CD4-positive, alpha-beta T cell treated with Interleukin-4 for 4 hours (primary cell): ENCODE measurements at places on chromosomes 5 and 9.

DNA sequence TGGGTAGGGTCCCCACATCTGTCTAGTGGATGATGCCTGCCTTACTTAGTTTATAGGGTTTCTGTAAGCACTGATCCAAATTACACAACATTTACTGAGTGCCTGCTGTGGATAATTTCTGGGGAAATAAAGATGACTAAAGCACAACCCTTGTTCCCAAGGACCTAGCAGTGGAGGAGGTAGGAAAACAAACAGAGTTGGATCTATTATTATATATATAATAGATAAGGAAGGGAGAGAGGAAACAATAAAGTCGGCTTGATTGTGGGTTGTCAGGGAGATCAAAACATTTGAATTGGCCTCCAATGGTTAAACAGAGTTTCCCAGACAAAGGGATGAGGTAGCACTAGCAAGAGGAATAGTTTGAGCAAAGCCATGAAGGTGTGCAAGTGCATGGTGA, 14.0 kb downstream of the IL33 start:
- no peak for DNase-seq

GRCh38 chr5:166287866-166288265, 2003.6 kb upstream of the WWC1 start:
- no peak for DNase-seq

- no peak for DNase-seq
Observed at GRCh38 chr5:124764992-124765611, 18.7 kb upstream of the ZNF608 start.

GRCh38 chr5:100595152-100595811, 60.1 kb downstream of the FAM174A start:
- DNase-seq = no peak

DNA sequence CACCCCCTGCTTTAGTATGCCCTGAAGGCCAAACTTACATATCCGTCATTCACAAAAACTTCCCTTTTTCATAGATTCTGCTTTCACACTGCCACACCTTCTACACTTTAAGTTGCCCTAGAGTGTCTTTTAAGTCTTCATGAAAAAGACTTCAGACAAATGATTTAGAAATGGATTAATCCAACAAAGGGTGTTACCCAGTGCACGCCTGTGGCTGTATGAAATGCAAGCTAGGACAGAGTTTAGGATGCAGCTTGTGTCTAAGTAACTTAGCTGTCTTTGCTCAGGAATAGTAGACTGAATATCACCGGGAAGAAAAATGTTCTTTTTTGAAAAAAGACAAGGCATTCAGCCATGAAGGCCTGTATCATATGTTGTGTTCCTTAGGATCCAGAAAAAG, 210.0 kb downstream of the MPDZ start:
- DNase-seq = no peak

- DNase-seq = no peak
Observed at GRCh38 chr9:136931611-136932130, 12.9 kb downstream of the FBXW5 start.

GRCh38 chr5:84281383-84281782, 103.3 kb downstream of the EDIL3 start:
- DNase-seq = no peak

DNA sequence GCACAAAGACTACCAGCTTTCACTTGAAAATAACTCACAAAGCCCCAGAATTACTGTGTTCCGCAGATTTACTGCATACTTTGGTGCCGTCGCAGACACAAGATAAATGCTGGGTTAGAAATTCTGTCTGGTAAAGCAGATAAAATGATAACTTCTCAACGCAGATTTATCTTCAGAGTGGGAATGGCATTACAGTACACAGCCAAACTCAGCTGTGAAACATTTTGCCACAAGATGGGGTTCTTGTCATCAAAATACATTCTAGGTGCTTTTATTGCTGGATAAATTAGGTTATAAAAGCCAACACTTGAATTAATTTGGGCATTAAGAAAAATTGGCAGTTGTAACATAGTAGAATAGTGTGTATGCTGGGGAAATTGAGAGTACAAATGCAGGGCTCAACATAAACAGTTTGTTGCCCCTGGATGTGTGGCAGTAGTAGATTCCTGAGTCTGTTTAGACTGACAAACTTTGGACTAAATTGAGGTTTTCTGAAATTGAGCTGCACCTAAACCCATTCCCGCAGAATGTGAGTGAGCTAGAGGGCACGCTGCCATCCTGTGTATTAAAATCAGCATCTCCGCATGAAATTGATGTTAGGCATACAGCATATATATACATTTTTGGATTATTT, 61.1 kb downstream of the LMNB1 start:
- DNase-seq = no peak

GRCh38 chr5:90590-91547, 1.1 kb upstream of the PLEKHG4B start:
- DNase-seq = no peak

GRCh38 chr9:9951556-9952160, 661.1 kb downstream of the PTPRD start:
- no peak for DNase-seq

DNA sequence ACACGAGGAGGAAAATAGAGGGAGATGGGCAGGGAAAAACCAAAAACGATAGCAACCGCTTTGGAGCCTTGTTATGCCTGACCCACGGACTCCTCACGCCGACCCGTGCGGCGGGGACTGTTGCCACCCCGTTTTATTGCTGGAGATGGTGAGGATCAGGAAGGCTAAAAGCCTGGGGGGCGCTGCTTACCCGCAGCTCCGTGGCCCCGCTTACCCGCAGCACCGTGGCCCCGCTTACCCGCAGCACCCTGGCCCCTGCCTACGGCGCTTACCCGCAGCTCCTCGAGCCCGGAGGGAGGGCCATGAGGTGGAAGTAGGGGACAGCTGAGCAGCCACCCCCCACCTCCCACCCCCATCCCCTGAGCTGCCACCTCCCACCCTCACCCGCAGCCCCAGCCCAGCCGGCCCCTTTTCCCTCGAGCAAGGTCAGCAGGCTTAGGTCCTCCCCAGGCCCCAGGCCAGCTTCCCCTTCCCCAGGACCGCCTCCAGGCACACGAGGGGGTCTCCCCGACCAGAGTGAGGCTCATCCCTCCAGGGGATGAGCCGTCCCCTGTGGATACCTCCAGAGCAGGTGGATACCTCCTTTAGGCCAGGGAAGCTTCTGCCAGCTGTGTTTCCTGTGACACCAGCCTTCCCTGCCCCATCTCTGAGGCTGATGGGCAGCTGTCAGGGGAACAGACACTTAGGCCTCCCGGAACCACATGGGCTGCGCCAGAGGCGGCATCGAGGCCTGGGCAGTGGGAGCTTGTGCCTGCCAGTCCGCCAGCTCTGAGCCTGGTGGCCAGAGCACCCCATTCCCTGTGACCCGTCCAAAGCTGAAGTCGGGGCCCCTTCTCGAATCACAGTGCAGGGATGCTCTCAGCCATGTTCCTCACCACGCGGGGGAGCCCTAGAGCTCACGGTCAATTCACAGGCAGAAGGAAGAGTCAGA, 92.3 kb downstream of the LMX1B start:
- peak; percentile 59 for DNase-seq

GRCh38 chr9:81473708-81474107, 215.6 kb downstream of the TLE1 start:
- no peak for DNase-seq

DNA sequence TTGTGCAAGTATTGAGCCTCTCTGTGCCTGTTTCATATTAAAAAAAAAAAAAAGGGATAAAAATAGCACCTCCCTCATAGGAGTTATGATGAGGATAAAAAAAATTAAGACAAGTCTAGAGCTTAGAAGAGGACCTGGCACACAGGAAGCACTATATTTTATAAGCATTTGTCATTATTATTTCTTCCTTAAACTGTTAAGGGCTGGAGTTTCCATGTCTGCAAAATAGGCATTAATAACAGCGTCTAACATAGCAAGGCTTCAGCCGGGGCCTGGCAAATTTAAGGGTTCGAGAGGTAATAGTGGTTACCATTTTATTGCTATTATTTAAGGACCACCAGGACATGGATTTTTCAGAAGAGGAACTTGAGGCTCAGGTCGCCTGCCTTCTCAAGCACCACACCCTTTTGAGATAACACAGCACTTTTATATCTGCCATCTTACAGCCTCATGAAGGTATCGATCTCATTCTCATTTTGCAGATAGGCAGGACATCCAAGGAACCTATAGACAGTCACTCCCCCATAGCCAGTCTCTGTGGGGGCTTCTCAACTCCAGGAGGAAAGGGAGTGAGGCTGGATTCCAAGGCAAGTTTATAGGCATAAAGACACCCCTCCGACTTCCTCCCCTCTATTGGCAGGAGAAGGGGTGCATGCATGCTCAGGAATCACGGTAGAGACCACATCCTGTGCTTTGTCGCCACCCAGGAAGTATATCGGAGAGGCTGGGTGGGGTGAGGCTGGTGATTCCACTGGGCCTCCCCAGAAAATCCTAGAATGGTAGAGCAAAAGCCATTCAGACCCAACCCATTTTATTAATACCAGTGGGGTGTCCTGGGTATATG, 2.4 kb downstream of the ANXA6 start:
- peak; percentile 70 for DNase-seq

GRCh38 chr9:38211002-38211401, 142.0 kb upstream of the SHB start:
- DNase-seq = no peak

GRCh38 chr5:68012429-68012828, 203.1 kb upstream of the PIK3R1 start:
- no peak for DNase-seq

DNA sequence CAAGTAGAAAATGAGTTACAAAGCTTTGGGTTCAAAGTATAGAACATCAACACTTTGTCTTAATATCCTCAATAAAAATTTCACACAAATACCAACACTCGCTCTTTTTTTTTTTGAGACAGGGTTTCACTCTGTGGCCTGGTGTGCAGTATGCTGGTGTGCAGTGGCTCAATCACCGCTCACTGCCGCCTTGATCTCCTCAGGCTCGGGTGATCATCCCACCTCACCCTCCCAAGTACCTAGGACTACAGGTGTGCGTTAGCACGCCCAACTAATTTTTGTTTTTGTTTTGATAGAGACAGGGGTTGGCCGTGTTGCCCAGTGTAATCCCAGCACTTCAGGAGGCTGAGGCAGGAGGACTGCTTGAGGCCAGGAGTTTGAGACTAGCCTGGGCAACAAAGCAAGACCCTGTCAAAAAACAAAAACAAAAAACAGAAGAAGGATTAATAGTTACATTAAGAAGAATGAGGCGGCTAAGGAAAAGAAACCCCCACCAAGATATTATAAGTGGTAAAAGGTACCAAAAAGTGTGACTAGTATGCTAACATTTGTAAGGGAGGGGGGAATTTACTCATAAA, 20.3 kb downstream of the FNBP1 start:
- no peak for DNase-seq

DNA sequence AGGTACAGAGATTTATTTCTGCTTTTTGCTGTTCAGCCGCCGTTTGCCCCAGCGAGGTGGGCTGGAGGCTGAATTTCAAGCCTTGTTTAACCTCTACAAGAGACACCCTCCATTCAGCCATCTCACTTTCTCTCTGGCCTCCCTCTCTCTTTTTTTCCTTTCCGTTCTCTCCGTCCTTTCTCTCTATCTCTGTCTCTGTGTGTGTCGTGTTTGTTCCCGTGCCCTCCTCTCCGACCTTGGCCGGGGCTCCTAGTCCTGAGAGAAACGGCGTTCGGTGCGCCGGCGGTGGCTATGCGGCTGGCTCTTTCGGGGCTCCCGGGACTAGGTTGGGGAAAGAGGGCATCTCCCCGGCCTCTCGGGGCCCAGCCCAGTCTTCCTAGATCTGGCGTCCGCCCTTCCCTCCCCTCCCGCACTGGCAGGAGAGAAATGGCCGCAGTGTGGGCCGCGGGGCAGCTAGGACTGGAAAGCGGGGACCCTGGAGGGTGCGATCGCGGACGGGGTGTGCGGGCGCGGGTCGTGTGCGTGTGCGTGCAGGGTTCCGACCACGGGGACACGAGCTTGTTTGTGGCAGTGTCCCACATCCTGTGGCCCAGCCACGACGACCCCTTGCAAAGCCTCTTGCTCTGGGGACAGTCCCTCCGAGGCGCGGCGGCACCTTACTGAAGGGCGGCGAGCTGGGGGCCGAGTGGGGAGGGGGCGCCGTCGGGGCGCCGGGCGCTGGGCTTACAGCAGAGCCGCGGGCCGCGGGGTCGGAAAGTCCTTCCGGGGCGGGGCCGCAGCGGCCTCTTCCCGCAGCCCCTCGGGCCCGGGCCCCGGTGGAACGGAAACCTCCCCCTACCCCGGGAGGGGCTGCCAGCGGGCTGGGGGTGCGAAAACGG, 5.7 kb downstream of the LHX2 start:
- no peak for DNase-seq

DNA sequence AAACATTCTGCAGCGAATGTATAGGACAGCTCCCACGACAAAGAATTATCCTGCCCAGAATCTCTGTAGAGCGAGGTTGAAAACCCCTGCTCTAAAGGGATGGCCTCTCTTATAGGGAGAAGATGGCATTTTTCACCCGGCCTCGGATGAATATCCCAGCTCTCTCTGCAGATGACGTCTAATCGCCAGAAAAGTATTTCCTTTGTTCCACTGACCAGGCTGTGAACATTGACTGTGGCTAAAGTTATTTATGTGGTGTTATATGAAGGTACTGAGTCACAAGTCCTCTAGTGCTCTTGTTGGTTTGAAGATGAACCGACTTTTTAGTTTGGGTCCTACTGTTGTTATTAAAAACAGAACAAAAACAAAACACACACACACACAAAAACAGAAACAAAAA, 17.4 kb upstream of the RARS1 start:
- no peak for DNase-seq

GRCh38 chr5:175573493-175574269, 84.2 kb upstream of the HRH2 start:
- DNase-seq = no peak

DNA sequence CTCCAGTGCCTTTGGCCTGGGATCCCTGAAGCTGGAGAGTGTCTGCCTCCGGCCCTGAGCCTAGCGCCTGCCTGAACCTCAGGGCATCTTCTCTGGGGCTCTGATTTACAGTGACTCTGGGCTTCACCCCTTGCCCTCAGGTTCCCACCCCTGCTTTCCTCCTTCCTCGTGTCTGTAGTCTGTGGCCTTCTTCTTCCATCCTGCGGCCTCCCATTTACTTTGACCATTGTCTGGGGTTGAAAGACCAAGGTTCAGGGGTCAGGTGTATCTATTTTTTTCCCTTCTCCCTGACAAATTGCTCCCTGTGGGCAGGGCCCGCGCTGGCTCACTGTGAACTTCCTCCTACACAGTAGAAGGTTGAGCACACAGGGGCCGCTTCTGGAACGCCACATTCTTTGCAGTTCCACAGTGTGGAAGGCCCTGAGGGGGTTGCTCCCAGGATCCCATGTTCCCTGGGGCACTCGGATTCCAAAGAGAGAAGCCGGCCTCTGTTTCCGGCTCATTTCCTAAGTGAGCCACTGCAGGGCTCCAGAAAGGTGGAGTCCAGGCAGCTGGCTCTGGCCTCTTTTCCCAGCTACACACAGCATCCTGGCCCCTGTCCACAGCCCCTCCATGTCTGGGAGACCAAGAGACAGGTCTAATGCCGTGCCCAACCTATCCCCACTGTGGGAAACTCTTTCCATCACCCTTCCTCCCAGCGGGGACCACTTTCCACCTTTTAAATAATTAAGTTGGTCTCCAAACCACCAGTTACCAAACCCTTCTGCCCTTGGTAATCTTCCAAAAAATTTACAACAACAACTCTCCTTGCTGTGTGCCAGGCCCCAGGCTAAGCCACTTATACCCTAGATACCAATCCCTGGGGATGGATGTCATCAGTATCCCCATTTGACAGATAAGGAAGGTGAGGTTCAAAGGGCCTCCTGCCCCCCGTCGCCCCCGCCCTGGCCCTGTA, 140.3 kb upstream of the IER5L start:
- no peak for DNase-seq
